Spleen (tissue), 13 donors: ENCODE measurements at places on chromosomes 11 and 22. TPM values are rescaled to one million over a fixed set of nuclear protein-coding genes. Genes with fewer than 3 reads are reported as not detected.

SLC6A5 gene
- total RNA-seq, result not detected

LMO2 gene
- 79.4 TPM for total RNA-seq

PLEKHB1 gene
- total RNA-seq, result 2.0 TPM

SMTNL1 gene
- not detected for total RNA-seq

ACR gene
- 0.88 TPM for total RNA-seq

DNA sequence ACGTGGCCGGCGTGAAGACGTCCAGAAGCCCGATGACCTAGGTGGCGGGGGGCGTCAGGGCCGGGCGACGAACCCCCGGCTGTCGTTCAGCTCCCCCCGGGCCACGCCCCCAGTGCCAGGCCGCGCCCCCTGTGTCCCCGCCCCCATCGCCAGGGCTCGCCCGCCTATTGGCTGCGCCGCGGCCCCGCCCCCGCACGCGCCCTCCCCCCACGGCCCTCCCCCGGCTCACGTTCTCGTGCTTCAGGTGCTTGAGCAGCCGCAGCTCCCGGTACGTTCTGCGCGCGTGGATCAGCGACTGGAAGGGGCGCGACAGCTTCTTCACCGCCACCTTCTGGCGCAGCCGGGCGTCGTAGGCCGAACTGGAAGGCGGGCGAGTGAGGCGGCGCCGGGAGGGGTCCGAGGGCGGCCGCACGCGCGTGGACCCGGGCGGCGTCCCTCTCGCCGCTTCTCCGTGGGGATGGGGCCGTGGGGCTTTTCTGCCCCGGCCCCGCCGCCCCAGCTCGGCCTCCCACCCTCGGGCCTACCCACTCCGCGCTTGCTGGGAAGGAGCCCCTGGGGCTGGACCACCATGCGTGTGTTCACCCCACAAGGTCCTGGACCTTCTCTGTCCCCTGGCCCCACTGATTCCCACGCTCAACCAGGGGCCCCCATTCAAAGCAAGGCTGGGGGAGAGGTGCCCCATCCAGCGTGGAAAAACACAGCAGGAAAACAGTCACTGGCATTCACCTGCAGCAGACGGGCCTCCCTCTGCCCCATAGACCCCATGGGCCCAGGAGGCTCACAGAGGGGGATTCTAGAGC, 2.4 kb downstream of the MAPK11 start:
- DNase-seq, result no peak

GRCh38 chr11:90803366-90803765, 580.5 kb upstream of the CHORDC1 start:
- no peak for DNase-seq

DNA sequence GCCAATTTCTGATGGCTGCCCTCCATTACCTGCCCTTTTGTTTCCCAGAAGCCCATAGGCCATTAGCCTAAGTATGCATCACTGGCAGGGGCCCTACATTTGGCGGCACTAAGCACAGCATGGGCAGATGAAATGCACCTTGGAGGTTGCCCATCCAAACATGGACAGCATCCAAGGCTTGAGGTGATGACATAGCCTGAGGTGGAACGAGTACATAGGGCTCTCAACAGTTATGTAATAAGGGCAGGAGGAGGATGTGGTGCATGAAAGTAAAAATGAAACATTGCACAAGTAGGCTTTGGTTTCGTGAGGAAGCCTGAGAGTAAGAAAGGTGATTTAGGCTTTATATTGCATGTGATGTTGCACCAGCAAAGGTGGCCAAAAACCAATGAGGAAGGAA, 148.1 kb downstream of the FAM76B start:
- DNase-seq, result peak; percentile 59

DNA sequence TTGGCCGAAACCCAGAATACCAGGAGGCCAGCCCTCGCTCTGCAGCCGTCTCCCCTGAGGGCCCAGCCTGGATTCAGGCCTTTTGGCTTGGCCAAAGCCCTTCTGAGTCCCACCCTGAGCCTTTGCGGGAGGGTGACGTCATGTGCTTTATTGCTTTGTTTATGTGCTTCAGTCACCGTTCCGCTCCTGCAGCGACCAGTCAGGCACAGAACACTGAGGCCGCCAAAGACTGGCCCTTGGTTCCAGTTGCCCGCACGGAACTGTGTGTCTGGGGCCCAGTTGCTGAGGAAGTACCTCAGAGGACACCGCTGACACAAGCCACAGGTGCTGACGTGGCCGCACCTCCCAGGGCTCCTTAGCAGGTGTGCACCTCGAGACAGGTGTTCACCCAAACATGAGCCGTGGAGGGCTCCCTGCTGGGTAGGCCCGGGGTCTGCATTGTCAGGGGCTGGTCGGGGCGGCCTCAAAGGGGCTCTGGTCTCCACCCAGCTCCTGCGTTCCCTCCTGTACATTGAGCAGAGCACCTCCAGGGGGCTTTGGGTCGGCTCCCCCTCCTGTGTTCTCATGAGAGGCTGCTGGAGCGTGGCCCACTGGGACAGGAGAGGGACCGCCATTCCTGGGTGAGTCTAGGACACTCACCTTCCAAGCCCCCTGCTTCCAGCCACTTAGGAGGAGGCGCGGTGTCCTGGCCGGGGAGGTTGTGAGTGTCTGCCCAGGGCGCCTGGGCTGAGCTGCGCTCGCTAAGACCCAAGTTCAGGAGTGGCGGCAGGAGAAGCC, 376.8 kb downstream of the TBC1D22A start:
- DNase-seq, result no peak

- DNase-seq, result no peak
These were observed 544 bp downstream of the C11orf91 start for GRCh38 chr11:33700063-33700501.

GRCh38 chr11:69456712-69457111, 24.8 kb upstream of the LINC01488 start:
- DNase-seq, result no peak

- peak; percentile 49 for DNase-seq
These were observed 28.7 kb downstream of the MPPED1 start for GRCh38 chr22:43440556-43440955.

DNA sequence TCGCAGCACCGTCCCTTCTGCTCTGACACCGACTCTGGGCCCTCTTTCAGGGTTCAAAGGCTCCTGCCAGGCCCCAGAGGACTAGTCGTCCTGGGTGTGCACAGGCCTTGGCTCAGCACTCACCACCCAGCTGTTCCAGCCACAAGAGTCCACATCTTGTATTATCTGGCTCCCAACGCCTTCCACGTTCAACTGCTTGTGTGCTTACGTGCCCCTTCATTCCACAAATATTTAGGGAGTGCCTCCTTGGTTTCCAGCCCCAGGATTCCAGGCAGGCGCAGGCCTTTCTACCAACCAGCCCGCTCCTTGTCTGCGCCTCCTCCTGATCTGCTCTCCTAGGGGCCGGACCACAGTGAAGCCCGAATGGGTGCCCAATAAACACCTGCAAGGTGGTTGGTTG, 70.9 kb downstream of the SCUBE1 start:
- no peak for DNase-seq
